Activated T-helper 1 cell treated with anti-CD3 and anti-CD28 coated beads, Interleukin-2, amount 50 U/mL, for 16 hours (primary cell): ENCODE measurements at places on chromosomes 2 and 18.

DNA sequence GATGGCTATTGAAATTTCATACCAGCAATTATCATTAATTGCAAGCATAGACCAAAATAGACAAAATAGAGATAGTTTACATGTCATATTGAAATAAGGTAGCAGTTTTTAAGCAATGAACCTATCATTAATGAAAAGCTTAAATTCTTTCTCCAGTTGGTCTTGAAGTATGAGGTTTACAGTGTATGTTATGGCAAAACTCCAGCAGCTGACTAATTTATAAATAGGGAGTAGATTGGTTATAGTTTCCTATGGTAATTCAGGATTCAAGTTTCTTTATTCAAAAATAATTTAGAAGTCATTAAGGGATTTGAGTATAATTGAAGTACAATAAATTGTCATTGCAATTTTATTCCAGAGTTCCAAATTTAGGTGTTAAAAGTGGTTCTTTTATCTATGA lies 69.6 kb upstream of the COL5A2 start:
- DNase-seq, result no peak

GRCh38 chr2:152483276-152484063 lies 148.5 kb downstream of the FMNL2 start:
- no peak for DNase-seq

GRCh38 chr18:48816554-48816953 lies 134.2 kb downstream of the SMAD7 start:
- DNase-seq, result no peak

GRCh38 chr2:137223722-137224121 lies 458.4 kb downstream of the THSD7B start:
- DNase-seq, result no peak

- no peak for DNase-seq
Observed at GRCh38 chr18:44625386-44625785, 55.3 kb upstream of the SETBP1 start.

DNA sequence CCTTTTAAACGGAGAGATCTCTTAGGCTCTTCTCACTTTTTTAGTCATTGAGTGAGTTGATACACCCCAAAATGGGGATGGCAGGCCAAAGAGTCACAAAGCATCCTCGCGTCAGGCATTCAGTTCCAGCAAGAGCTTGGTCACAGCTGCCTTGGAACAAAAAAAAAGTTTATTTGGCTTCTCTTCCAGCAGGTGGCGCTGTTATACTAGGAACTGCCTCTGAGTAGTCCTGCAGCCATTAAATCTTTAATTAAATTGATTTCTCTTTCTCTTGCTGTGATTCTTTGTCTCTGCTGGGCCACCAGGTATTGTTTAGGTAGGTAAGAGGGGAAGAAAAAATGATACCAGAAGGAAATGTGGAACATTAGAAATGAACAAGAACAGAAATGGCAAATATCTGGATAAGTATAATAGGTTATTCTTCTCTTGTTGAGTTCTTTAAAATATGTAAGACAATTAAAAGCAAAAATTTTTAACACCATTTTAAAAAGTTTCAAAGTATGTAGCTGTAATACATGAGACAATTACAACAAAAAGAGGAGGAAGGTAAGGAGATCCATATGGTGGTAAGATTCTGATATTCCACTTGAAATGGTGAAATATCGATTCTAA lies 175.1 kb downstream of the GALNT1 start:
- DNase-seq, result peak; percentile 9

DNA sequence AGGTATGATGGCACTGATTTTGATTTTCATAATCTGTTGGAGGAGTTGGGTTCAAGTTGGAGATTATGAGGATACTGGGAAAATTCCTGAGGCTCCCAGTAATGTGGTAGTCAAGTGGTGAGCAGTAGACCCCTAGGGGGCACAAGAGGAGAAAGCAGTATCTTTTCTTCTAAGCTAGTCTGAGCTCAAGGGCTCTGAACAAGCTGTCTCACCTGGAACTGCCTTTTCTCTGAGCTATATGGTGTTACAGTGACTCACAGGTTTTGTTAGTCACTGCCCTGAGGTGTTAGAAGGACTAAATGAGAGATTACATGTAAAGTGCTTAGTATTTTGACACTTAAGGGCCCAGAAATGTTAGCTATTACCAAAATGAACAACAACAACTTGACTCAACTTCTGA lies 42.2 kb downstream of the CD302 start:
- no peak for DNase-seq

DNA sequence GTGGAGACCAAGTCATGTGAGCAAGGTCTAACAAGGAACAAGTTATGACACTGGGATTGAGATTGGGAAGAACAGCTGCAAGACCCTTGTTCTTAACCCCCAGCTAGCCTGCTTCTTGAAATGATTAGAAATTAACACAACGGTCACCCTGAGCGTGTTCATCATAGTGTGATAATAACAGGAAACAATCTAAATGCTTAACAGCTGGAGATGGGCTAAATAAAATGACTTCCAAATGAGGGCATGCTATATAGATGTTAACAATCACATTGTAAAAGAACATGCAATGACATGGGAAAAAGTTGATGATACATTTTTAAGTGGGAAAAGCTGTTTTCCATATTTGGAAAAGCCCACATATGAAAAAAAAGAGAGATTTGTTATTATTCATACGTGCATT lies 47.6 kb downstream of the RPL37A start:
- DNase-seq, result no peak

DNA sequence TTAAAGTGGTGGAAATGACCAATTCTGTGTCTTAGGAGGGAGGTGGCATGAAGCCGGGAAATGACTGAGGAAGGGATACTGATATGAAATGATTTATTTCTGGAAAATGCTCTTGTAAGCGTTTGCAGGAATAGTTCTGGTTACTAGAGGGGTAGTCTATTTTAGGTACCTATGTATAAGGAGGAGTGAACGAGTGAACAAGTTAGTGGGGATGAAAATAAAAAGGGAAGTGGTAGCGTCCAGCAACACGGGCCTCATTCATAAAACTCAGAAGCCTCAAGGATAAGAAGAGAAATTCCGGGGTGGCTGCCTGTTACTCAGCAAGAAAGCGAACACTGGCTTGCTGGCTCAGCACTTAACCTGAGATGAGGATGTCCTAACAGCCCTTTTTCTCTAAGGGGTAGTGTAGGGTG lies 303.3 kb downstream of the NCKAP5 start:
- no peak for DNase-seq

- DNase-seq, result no peak
Observed at GRCh38 chr2:186058614-186059013, 320.0 kb downstream of the FSIP2 start.

DNA sequence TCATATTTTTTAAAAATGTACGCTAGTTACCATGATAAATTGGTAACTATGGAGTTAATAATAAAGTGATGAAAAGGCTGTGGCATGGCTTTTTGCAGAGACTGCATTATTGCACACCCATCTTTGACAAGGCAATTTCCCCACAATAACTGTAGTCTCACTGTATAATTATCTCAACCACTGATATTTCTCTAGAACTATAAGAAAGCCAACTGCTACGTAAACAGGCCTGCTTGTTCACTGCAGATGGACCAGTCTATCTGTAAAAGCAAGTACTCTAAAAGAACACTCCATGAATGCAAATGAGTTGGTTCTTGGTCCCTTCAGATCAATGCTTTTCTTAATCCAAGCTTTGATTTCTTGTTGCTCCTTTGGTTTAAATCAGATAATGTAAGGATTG lies 218.7 kb downstream of the RBM43 start:
- no peak for DNase-seq

DNA sequence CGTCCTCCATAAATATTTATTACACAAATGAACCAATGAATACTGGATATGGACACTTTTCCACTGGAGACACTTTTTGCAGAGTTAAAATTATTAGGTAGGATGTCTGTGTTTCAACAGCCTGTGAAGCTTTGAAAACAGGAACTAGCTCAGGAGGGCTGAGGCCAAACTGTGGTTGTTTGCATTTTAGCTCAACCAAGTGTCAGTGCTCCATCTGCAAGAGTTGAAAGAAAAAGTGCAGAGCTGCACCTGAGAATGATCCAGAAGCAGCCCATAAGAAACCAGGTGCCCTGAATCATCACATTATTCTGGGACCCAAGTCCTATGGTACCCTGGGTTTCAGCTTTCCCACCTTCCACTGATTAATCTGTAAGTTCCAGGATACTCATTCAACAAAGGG lies 180.4 kb downstream of the TRIB2 start:
- no peak for DNase-seq

DNA sequence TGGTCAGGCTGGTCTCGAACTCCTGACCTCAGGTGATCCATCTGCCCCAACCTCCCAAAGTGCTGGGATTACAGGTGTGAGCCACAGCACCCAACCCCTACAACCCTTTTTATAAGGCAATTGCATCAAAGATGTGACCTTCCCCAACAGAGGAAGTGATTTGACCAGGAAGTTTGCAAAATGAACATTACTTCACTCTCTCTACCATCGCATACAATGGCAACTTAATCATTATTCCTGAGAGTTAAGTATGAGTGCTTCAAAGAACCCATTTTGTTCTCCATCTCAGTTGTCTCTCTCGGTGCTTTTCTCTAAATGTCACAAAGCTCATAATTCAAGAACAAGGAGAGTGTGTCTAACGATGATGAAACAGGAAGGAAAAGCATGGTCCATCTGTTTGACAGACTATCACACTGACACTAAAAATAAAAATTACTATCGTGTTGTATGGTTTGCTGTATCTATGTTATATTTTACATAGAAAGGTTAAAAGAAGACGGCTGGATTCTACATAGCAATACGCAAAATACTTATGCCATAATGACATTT lies 18.1 kb upstream of the CREG2 start:
- DNase-seq, result no peak
